Mammary epithelial cell (primary cell): ENCODE measurements at places on chromosomes 13 and 19.

DNA sequence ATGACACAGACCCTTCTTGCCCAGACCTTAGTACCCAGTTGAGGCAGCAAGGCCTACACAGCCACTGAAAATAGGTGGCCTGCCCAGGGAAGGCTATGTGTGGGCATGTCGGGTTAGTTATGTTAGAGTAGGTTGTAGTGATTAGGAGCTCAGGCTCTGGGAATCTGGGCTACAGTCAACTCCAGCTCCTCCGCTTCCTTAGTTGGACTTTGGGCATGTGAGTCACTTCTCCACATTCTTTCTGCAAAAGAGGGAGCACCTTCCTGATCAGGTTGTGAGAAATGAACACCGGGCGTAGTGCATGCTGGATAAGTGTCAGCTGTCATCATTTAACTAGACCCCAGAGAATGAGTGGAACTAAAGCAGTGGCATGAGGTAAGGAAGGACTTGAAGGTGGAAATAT, 64.8 kb downstream of the ARHGAP35 start:
- peak; percentile 86 for DNase-seq

GRCh38 chr19:17996826-17997316, 11.1 kb upstream of the ARRDC2 start:
- peak; percentile 51 for DNase-seq

GRCh38 chr13:48380581-48380980, 32.3 kb downstream of the LPAR6 start:
- no peak for DNase-seq

- no peak for DNase-seq
Measured at GRCh38 chr13:113617961-113618360, 33.4 kb downstream of the TFDP1 start.

DNA sequence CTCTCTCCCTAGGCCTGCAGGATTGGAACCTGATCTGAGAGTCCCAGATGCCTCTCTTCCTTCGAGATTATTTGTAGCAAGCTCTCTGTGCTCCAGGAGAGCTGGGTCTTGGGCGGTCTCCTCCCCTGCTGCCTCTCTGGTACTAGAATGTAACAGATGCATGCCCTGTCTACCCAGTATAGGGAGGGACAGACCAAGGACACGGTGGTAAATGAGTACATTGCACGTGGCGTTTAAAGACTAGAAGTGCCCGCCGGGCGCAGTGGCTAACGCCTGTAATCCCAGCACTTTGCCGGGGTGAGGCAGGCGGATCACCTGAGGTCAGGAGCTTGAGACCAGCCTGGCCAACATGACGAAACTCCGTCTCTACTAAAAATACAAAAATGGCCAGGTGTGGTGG, 11.7 kb downstream of the SLC27A1 start:
- no peak for DNase-seq

DNA sequence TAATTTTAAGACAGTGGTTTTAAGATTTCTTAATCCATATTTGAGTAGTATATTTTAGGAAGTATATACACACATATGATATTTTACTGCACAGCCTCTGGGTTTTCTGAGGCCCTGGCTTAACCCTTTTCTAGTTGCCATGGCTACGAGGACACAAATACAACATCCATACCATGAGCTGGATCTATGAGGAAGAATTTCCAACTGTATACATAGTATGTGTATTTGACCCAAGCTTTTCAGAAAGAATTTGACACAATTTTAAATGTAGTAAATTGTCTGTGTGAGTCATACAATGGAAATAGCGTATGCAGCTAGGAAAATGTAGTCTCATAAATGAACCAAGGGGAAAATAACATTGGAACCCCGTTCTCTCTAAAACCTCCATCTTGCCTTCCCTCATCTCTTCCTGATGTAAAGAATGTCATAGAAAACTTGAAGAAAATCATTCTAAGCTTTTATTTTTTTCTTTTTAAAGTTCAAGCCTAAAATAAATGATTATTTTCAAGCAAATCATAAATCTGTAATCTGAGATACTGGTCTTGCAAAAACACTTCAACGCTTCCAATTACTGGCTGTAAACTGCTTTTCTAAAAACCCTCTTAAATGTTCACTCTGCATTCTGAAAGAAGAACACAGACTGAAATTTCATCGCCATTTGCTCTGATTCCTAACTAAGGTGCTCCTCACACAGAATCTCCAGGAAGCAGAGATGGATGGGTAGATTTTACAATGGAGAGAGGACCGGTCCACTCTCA, 172.4 kb downstream of the LACC1 start:
- DNase-seq, result no peak

GRCh38 chr19:21883516-21883915, 47.5 kb upstream of the ZNF43 start:
- peak; percentile 22 for DNase-seq

DNA sequence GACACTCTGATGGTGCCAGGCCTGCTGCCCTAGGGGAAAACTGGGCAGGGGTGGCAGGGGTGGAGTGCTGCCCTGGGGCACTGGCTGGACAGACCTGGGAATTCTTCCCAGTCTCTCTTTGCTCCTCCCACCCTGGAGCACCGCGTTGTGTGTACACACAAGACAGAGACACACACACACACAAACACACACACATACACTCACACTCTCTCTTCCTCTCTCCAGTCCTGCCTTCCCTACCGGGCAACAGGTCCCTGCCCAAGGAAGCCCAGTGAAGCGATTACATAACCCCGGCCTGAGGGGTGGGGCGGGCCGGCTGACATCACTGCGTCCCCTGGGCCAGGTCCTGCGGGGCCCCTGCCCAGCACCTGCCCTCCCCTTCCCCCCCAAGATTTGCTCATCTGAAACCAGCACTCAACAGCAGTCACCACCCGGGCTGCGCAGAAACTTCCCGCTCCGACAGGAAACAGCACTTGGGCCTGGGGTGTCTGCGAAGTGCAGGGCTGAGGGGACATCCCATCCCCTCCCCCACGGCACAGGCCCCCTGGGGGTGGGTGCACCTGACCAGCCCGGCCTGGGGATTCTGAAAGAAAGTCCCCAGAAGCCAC, 1.2 kb downstream of the MKNK2 start:
- DNase-seq, result peak; percentile 78

DNA sequence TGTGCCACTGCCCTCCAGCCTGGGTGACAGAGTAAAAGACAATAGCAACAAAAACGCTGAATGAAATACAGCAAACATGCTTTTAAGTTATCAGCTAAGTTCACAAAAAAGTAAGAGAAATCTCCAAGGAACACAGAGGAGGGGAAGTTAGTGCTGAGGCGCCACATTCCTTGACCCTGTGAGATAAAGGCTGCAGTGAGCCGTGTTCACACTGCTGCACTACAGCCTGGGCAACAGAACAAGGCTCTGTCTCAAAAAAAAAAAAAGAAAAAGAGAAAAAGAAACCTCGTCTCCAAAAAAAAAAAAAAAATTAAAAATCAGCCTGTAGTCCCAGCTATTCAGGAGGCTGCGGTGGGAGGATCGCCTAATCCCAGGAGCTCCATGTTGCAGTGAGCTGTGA, 16.3 kb upstream of the DOCK6 start:
- DNase-seq, result no peak

- DNase-seq, result peak; percentile 62
Measured at GRCh38 chr19:56085571-56086275, 35.4 kb downstream of the ZNF787 start.

DNA sequence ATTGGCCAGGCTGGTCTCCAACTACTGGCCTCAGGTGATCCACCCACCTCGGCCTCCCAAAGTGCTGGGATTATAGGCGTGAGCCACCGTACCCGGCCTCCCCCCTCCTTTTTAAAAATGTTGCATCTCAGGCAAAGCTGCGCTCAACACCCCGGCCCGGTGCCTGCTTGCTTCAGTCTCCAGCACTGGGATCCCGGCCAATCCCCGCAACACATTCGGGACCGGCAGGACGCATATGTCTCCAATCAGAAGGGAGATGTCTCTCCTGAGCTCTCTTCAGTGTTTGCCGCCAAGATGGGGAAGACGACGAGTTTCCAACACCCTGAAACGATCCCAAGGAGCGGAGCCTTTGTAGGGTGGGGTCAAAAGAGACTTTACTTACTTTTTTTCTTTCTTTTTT, 16.1 kb downstream of the GNG7 start:
- no peak for DNase-seq

DNA sequence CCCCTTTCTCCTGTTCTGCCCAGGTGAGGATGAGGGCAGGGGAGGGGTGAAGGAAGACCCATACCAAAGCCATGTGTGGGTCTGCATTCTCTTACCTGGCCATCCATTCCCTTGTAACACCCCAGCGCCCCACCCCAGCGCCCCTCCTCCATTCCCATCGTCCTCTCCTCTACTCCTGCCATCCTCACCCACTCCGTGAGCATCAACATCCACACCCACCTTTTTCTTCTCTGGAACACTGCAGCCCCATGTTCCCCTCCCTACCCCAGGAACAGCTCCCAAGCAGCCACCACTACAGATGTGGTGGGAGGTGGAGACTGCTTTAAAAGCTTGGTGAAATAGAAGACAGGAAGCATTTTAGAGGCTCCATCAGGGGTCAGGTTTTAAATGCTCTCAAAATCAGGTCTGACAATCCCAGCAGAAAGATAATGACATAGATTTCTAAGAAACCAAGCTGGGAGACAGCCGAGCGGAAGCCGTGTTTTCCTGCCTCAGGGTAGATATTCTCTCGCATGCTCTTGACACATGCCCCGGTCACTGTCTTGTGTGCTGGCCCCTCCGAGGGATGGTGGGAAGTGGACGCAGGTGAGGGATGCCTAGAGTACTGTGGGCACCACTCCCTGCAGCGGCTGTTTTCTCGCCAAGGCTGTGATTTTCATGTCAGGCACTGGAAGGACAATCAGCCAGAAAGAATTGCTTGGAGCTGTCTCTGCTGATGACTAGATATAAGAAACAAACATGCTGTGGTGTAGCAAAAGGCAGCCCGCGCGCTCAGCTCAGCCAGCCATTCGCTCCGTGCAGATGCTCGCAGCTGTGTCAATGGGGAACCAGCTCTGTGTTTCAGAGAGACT, 9.8 kb downstream of the MEDAG start:
- peak; percentile 17 for DNase-seq

DNA sequence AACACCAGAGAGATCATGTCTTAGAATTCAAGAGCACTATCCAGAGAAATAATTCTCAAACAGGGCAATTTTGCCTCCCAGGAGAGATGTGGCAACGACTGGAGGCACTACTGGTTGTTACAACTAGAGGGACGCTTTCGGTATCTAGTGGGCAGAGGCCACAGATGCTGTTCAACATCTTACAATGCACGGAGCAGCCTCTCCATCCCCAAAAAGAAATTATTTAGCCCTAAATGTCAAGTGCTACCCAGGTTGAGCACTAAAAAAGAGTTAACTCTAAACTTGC, 78.6 kb downstream of the ABCC4 start:
- DNase-seq, result no peak

DNA sequence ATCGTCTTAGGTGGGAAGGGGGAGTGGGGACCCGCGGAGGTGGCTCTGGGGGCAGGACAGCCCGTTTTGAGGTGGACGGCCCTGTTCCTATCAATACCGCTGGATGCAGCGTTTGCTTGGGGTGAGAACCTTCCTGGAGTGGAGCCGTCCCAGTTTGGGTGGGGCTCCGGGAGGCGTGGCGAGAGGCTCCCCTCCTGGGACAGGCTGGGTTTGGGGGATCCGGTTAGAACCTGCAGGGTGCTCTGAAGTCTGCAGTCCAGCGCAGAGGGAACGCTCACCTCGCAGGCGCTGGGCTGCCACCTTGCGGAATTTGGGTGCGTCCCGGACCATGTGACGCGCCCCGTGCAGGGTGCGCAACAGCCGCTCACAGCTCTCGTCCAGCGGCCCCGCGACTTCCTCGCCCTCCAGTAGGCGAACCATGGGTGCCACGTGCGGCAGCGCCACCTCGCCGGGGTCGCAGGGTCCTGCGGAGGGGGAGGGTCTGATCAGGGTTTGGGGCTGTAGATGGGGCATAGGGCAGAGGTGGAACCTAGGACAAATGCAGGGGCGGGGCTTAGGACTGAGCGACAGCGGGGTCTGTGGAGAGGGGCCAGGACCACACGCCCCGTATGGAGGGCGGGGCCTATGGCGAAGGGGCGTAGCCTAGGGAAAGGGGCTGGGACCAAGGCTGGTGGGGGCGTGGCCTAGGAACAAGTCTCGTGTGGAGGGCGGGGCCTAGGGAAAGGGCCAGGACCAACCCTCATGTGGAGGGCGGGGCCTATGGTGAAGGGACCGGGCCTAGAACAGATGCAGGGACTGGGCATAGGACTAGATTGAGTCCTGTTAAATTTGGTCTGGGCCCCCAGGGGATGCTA, 13.8 kb downstream of the SH2D3A start:
- no peak for DNase-seq

- no peak for DNase-seq
Measured at GRCh38 chr13:22594041-22594440, 586.7 kb upstream of the SGCG start.

DNA sequence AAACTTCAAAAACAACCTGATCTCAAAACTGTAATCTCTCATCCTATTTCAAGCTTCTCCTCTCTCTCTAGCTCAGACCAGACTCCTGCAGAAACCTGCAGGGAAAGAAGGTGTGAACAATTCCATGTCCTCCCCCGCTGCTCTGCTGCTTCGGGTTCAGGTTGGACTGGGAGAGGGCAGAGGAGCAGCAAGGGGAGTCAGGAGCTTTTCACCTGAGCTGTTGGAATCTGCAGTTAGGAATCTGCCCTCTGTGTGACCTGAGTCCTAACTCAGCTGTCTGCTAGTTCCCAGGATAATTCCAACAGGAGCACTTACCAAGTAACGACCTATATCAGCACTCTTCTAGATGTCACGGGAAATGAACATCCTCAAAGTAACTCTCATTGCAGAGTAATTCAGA, 118.3 kb downstream of the DNAJC15 start:
- no peak for DNase-seq

- DNase-seq, result no peak
Measured at GRCh38 chr13:35485424-35485823, 8.9 kb upstream of the MAB21L1 start.

DNA sequence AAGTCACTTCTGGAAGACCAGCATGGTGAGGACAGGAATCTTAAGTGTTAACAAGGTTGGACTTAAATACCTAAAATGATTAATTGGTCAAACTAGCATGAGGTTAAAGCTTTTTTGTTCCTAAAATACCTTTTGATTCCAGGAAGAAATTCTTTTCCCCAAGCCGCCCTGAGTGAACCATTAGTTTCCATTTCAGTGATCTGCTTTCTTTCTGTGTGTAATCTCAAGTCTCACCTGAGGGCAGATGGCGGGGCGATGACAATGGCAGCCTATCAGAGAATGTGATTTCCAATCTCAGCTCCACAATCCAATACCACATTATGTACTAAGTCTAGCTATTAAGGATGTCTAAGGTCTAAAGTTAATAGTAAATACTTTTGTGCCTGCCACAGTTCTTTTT, 390.9 kb upstream of the SGCG start:
- DNase-seq, result no peak

GRCh38 chr13:44237881-44238421, 135.7 kb upstream of the SERP2 start:
- peak; percentile 81 for DNase-seq

- no peak for DNase-seq
Measured at GRCh38 chr19:7104747-7105447, 35.4 kb downstream of the ZNF557 start.

- DNase-seq, result no peak
Measured at GRCh38 chr13:90276216-90276615, 1071.3 kb upstream of the MIR17HG start.
